ENCODE measurements at places on chromosomes 3 and 15. TPM values are rescaled to one million over a fixed set of nuclear protein-coding genes. Genes with fewer than 3 reads are reported as not detected.

DNA sequence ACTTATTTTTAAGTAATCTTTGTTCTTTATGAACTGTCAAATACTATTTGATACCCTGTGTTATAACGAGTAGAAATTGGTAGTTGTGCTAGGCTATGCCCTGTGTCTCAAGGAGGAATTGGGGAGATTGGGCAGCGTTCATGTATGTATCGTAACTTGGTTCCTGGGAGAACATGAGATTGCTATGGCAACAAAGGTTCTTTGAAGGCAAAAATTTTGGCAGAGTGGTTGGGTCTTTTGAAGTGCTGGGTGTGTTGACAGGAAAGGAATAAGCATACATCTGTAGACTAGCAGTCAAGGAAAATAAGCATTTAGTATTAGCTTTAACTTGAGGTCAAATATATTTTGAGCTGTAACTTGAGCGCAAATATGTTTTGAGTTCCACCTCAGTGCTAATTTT lies 45.3 kb downstream of the TCF12 start:
- H3K4me1 ChIP-seq = peaks cover 9% of the 10 kb centered on the region
- H3K27ac ChIP-seq = no peak overlapping the region
- no peaks in the 10 kb centered on the region for H3K27me3 ChIP-seq
- DNase-seq = no peak

- H3K27me3 ChIP-seq = no peaks in the 10 kb centered on the region
- no peaks in the 10 kb centered on the region for H3K36me3 ChIP-seq
- no peak overlapping the region for H3K4me3 ChIP-seq
- H3K27ac ChIP-seq = peak overlapping the region; percentile 49
- DNase-seq = peak; percentile 43
Measured at GRCh38 chr3:188796122-188796631, 375.6 kb upstream of the TPRG1 start.

GRCh38 chr3:143121241-143122088 lies 1.9 kb downstream of the CHST2 start:
- DNase-seq = no peak
- peaks cover 56% of the 10 kb centered on the region for H3K27me3 ChIP-seq
- H3K4me1 ChIP-seq = peaks cover 7% of the 10 kb centered on the region
- no peaks in the 10 kb centered on the region for H3K36me3 ChIP-seq

DNA sequence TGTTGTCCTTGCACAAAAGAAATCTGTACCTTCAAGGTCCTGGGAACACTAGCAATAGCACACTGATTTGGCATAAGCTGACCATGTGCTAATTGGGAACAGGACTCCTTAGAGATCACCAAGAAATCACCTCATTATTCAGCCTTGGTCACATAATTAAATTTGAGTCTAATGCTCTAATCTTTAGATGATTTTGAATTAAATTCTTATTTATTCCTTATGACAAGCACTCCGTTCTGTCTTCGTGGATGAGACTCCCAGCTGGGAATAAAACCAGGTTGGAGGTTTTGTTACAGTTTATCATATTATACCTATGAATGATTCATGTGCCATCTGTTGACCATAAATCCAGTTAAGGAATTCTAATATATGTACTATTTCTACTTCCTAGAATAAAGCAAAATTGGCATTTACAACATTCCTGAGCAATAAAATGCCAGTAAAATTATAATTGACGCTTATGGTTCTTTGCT lies 162.2 kb downstream of the MYRIP start:
- H3K4me1 ChIP-seq = no peaks in the 10 kb centered on the region
- DNase-seq = no peak
- no peak overlapping the region for H3K27ac ChIP-seq
- H3K27me3 ChIP-seq = no peaks in the 10 kb centered on the region

- H3K4me1 ChIP-seq = no peaks in the 10 kb centered on the region
- H3K36me3 ChIP-seq = no peaks in the 10 kb centered on the region
- H3K27me3 ChIP-seq = no peaks in the 10 kb centered on the region
- no peak for DNase-seq
Measured at GRCh38 chr3:135490219-135490915, 475.2 kb upstream of the PPP2R3A start.

DNA sequence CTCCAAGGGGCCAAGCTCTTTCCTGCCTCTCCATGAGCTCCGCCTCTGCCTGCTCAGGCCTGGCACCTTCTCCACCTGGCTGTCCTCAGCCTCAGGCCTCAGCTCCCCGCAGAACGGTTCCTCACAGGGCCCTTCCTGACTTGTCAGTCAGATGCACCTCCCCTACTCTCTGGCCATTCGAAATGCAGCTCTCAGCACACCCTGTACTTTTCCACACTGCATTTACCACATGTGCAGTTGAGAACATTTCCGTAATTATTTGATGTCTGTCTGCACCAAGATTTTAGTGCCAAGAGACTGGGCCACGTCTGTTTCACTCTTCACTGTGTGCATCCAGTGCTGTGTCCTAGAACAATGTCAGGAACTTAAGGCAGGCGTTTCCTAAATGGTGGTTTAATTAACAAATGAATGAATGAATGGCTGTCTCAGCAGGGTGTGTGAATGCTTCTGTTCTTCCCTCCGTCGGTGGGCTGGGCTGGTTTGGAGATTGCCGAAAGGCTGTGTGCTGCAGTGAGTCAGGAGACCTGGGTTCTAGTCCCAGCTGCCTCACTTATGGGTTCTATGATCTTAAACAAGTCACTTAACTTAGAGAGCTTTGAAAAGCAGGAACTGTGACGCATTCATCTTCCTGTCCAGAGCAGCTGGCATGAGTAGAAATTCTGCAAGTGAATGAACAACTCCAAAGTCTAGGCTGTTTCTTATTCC lies 5.4 kb downstream of the MUC4 start:
- H3K36me3 ChIP-seq = no peaks in the 10 kb centered on the region
- DNase-seq = peak; percentile 12
- H3K4me3 ChIP-seq = no peak overlapping the region
- no peaks in the 10 kb centered on the region for H3K27me3 ChIP-seq

DNA sequence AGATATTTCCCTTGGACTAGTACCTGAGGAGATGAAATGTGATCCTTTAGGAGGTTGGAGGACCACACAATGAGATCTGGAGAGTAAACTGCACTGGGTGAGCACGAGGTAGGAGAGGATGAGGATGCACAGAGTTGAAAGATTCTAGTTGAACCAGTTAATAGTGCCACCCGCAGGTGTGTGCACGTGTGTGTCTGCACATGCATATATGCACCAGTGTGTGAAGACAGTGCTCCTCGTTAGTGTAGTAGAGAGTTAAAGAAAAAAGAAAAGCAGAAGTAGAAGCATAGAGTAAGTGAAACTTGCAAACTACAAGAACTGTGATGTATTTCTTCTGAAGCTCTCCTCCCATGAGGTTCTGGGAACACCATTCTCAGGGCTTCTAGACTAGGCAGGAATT lies 8.4 kb downstream of the MED12L start:
- H3K4me3 ChIP-seq = no peak overlapping the region
- no peak overlapping the region for H3K27ac ChIP-seq
- H3K4me1 ChIP-seq = no peaks in the 10 kb centered on the region
- no peaks in the 10 kb centered on the region for H3K36me3 ChIP-seq
- no peaks in the 10 kb centered on the region for H3K27me3 ChIP-seq

GRCh38 chr3:32457971-32458471 lies 44.6 kb downstream of the CMTM6 start:
- H3K4me3 ChIP-seq = no peak overlapping the region
- peaks cover 14% of the 10 kb centered on the region for H3K4me1 ChIP-seq
- no peaks in the 10 kb centered on the region for H3K27me3 ChIP-seq
- no peak overlapping the region for H3K27ac ChIP-seq
- no peak for DNase-seq
- no peaks in the 10 kb centered on the region for H3K36me3 ChIP-seq

Gene VPS18
- polyA plus RNA-seq = 34.6 TPM

DNA sequence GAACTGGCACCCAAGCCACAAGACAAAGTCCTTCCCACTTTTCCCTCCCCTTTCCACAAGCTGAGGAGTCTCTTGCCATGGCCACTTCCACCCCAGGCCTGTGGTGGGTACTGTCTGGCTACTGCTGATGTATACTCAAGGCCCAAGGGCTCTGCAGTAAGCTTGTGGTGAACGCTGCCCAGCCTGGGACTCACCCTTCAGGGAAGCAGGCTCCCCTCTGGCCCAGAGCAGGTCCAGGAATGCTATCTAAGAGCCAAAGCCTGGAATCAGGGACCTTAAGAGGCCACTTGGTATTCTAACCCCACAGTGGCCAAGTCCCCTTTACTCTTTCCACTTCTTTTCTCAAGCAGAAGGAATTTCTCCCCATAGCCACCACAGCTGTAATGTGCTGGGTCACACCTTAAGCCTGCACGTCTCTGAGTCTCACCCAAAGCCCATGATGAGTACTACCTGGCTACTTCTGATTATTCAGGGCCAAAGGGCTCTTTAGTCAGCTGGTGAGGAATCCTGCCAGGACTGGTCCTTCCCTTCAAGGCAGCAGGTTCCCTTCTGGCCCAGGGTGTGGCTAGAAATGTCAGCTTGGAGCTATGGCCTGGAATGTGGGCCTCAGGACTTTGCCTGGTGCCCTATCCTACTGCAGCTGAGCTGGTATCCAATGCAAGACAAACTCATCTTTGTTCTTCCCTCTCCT lies 4.0 kb downstream of the PATL2 start:
- H3K4me3 ChIP-seq = no peak overlapping the region
- H3K27ac ChIP-seq = peak overlapping the region; percentile 84
- H3K27me3 ChIP-seq = no peaks in the 10 kb centered on the region

Gene FHIT
- polyA plus RNA-seq = 18.7 TPM

DNA sequence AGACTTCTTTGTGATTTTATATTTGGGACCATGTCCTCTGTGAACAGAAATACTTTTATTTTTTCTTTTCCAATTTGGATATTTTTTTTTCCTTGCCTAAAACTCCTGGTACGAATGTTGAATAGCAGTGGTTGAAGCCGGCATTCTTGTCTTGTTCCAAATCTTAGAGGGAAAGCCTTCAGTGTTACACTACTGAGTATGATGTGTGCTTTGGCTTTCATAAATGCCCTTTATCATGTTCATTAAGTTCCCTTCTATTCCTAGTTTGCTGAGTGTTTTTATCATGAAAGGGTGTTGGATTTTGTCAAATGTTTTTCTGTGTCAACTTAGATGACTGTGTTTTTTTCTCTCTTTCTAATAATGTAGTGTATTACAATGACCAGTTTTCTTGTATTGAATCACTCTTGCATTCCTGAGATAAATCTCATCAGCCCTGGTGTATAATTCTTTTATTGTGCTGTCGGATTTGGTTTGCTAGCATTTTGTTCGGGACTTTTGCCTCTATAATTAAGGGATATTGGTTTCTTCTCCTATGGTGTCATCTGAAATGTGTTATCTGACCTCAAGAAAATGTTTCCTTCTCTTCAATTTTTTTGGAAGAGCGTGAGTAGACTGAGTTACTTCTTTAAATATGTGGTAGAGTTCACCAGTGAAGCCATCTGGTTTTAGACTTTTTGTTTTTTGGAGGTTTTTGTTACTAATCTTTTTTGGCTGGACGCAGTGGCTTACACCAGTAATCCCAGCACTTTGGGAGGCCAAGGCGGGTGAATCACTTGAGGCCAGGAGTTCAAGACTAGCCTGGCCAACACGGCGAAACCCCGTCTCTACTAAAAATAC lies 33.3 kb downstream of the MAP1A start:
- H3K27me3 ChIP-seq = no peaks in the 10 kb centered on the region
- no peaks in the 10 kb centered on the region for H3K4me1 ChIP-seq
- H3K4me3 ChIP-seq = no peak overlapping the region
- H3K36me3 ChIP-seq = no peaks in the 10 kb centered on the region
- DNase-seq = no peak

DNA sequence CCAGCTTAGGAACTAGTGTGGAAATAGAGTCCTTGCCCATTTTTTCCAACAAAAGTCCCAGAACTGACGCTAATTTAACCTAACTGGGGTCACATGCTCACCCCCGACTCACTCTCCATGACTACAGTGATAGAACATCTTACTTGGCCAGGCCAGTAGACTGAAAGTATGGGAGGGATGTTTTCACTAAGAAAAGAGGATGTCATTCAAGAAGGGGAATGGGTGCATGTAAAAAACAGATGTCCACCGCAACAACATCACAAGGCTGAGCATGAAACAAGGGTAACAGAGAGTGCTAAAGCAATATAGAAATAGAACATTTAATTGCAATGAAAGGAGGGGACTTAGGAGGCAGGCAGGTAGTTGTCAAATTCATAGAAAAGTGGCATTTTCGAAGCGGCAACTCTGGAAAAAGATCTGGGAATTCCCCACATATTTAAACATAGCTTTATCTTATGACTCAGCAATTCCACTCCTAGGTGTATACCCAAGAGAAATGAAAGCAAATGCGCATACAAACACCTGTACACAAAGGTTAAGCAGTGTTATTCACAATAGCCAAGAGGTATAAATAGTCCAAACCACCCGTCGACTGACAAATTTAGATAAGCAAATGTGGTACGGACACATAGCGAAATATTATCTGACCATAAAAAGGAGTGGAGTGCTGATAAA lies 41.1 kb upstream of the UBE2E2 start:
- H3K27me3 ChIP-seq = no peaks in the 10 kb centered on the region
- no peak overlapping the region for H3K27ac ChIP-seq
- no peak for DNase-seq
- no peak overlapping the region for H3K4me3 ChIP-seq

Gene DCLK3
- not detected for polyA plus RNA-seq

- no peaks in the 10 kb centered on the region for H3K27me3 ChIP-seq
- H3K27ac ChIP-seq = no peak overlapping the region
- no peak overlapping the region for H3K4me3 ChIP-seq
- no peak for DNase-seq
Measured at GRCh38 chr3:141482245-141482922, 4.4 kb upstream of the RASA2 start.

Gene P2RY14
- polyA plus RNA-seq = not detected

DNA sequence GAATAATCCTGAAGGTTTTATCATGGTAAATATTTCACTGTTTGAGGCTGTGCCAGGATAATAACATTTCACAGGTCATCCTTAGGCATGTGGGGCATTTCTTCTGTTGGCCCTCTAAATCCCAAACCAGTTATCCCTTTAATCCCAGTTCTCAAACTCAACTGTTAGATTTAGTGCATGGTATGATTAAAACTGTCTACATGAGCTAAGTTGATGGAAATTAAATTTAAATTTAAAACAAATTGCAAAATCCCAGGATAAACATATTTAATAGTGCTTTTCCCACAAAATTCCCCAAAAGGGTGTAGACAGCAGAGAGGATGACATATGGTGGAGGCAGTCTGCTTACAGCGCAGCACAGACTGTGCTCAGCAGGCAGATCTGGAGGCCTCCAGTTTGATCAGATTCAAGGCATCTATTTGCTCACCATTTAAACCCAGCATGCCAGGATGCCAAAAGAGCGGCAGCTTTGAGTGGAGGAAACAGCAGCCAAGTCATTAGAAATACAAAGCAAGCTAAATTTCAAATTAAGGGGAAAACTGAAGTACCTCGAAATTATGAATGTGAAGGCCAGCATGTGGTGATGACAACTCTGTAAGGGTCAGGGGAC lies 325.8 kb downstream of the KCNH8 start:
- no peaks in the 10 kb centered on the region for H3K4me1 ChIP-seq
- H3K36me3 ChIP-seq = no peaks in the 10 kb centered on the region
- H3K27ac ChIP-seq = no peak overlapping the region

Gene IGDCC3
- polyA plus RNA-seq = 14.8 TPM

DNA sequence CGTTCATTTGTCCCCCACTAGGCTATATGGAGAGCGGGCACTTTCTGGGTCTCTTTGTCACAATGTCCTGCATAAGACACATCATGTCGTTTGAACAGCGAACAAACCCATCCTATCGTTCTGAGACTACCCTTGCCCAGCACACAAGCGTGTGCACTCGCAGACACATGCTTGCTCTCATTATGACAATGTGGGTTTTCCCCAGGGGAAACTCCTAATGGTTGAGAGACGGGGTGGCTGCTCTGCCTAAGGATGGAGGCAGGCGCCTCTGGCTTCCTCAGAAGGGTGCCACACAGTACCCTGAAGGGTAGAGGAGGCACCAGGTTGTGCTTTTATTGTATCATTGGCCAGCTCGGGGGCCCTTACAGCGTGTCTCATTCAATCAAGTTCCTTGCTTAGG lies 51.0 kb upstream of the MYZAP start:
- no peaks in the 10 kb centered on the region for H3K36me3 ChIP-seq
- no peaks in the 10 kb centered on the region for H3K27me3 ChIP-seq
- H3K4me3 ChIP-seq = no peak overlapping the region
- no peak overlapping the region for H3K27ac ChIP-seq
- H3K4me1 ChIP-seq = peaks cover 20% of the 10 kb centered on the region
